A172 (cell line): ENCODE measurements at places on chromosomes 16 and 17.
A peak's percentile ranks its signal among the peaks of the same experiment; 100 is the strongest.

- no peak for DNase-seq
Measured at GRCh38 chr17:47638903-47639302, 10.8 kb upstream of the KPNB1 start.

- DNase-seq: no peak
Measured at GRCh38 chr17:17661834-17662385, 19.3 kb upstream of the RAI1 start.

GRCh38 chr16:88433632-88434352 lies 19.3 kb upstream of the ZFPM1 start:
- no peak for DNase-seq

- peak; percentile 56 for DNase-seq
Measured at GRCh38 chr16:86044241-86044671, 145.3 kb downstream of the IRF8 start.

- peak; percentile 38 for DNase-seq
Measured at GRCh38 chr17:17672453-17673368, 8.5 kb upstream of the RAI1 start.

GRCh38 chr16:30535777-30536190 lies 1.1 kb upstream of the ZNF747 start:
- DNase-seq: no peak

DNA sequence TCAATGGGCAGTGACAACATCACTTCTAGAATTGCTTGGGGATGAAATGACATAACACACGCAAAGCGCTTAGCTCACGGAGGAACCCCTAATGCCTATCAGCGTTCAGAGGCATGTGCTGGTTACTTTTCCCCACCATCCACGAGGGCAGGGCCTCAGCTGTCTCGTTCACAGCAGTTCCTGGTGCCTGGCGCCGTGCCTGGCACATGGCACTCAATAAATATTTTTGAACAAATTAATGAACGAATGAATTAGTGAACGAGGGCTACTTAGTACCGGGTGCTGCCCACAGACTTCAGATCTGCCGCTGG lies 14.1 kb upstream of the CIBAR2 start:
- no peak for DNase-seq

DNA sequence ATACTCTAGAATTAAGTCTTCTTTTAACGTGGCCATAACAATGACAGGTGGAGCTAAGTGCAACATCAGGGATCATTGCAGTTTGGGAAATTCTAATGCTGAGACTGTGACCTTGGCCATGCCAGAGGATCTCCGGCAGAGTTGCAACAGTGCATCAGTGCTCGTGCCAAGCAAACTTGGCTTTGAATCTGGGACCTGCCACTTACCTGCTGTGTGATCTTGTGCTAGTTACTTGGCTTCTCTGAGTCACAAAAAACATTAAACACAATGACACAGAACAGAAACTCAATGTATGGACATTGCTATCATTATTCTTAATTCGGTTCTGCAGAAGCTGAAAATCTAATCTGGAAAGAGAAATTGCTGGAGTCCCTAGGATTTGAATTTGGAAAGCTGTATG lies 435.5 kb upstream of the CCL2 start:
- no peak for DNase-seq

- DNase-seq: no peak
Measured at GRCh38 chr17:79552405-79552804, 58.4 kb downstream of the RBFOX3 start.

GRCh38 chr17:3937359-3937758 lies 21.1 kb upstream of the P2RX1 start:
- no peak for DNase-seq

DNA sequence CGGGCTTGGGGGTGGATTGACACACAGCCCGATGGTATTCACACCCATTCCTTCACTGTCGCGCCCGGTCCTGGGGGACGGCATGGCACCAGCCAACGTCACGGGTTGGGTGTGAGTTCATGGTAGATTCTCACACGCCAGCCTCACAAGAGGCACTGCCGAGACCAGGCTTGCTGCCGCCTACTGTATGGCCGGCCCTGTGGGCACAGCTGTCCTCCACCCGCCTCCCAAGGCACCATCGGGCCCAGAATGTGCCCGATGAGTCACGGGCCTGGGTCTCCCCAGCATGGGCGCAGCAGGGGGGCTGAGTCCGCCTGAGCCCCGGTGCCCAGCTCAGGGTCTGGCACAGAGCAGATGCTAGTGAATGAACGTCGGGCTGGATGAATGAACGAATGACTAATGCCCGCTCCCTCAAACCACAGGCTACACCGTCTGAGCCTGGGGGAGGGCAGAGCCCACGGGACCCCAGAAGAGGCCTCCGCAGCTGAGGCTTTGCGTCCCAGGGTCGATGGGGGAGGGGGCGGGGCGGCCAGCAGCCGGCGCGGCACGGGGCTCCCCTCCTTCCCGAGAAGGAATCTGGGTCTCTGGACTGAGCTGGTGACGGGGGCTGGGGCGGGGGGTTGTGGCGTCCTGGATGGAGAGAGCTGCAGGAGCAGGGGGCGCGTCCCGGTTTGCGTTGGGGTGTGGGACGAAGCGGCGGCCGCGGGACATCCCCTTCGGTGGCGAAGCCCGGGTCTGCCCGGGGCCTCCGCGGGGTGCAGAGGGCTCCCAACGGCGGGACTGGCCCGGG lies 829 bp downstream of the PITPNM3 start:
- peak; percentile 69 for DNase-seq

DNA sequence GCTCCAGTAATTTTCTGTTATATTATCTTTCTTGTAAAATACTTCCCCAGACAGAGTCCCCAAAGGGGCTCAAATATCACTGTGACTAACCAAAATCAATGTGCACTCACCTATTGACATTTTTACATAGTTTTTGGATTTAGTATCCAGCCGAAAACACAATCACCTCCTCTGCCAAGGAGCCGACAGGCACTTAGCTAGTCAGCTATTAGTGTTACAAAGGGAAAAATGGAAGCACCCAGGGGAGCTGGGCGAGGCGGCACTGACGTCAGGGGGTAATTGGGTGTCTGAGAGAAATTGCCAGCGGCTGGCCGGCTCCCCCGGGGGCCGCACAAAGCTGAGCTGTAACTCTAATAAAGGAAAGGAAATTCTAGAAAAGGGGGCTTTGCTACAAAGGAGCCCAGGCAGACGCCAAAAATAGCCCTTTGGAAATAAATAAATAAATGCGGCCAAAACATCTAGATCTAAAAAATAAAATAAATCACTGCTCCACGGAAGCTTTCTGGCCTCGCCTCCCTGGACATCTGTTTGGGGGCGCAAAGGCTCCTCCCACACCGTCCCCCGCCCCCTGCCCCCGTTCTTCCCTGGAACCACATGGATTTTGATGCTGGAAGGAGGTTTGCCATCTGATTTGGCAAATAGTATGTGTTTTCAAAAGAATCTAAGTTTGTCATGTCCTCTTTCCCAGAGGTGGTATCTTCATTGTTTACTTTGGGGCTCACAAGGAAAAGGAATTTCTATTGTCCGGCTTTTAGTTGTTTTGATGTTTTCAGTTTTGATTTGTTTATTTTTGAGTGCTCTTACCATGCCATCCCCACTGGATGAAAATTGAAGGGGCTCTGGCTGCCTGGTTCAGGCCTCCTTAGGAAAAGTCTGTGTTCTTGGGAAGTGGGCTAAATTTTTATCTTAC lies 156.7 kb downstream of the ZNF423 start:
- DNase-seq: no peak

DNA sequence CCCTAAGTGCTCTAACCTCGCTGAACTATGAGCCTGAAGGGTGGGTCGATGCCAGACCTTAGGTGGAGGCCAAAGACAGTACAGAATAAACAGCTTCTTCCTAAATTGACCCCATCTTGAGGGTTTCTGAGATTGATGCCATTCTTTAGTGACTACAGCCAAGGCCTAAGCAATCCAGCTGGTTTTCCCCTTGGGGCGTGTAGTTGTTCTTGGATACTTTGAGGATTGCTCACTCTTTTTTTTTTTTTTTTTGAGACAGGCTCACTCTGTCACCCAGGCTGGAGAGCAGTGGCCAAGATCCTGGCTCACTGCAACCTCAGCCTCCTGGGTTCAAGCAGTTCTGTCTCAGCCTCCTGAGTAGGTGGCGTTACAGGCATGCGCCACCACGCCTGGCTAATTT lies 2.0 kb downstream of the OVCA2 start:
- DNase-seq: peak; percentile 76

- no peak for DNase-seq
Measured at GRCh38 chr17:10699856-10700255, 2.5 kb downstream of the ADPRM start.

GRCh38 chr16:56163938-56164337 lies 27.4 kb upstream of the GNAO1 start:
- DNase-seq: no peak

DNA sequence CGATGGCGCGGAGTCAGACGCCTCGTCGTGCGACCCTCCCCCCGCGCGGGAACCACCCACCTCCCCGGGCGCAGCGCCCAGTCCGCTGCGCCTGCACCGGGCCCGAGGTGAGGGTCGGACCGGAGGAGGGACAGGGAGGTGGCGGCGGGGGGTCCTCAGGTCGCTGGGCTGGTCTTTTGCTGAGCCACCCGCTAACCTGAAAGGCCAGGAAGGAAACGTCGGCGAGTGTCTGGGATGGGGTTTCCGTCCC lies 4.9 kb downstream of the TBX2 start:
- DNase-seq: no peak

DNA sequence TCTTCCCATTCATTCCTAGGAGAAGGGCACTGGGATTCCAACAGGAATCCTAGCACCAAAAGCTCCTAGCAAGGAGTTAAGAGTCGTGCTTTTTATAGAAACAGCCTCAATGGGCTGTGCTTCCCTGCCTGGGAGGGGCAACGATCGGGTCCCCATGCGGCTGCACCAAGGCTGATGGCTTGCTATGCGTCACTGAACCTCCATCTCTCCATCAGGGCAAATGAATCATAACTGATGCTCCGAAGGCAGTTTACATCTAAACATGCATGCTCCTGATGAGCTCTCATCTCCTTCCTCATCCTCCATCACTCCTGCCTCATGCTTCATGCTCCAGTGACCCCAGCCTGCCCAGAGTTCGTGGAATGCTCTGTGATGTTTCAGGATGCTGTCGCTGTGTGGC lies 270.5 kb downstream of the FOXL1 start:
- DNase-seq: no peak

- DNase-seq: no peak
Measured at GRCh38 chr16:67746846-67747245, 27.7 kb upstream of the GFOD2 start.

DNA sequence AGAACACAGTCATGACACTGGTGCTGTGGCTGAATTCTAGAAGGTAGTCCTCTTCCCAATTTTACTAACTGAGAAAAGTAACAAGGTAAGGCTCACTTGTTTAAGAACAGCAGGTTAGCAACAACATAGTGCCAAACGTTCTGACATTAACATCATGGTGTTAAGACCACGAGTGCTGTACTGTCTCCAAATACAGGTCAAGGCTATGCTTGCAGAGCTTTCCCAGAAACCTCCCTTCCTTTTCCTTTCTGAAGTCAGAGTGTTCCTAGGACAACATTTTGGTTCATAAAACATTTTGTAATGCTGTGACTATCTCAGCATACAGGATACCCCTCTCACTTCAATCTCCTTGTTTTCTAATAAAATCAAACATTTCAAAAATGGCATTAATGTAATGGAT lies 144.0 kb downstream of the STX8 start:
- DNase-seq: no peak

GRCh38 chr16:70663524-70664324 lies 17.4 kb downstream of the IL34 start:
- no peak for DNase-seq

GRCh38 chr16:20950294-20950693 lies 49.7 kb downstream of the LYRM1 start:
- no peak for DNase-seq

DNA sequence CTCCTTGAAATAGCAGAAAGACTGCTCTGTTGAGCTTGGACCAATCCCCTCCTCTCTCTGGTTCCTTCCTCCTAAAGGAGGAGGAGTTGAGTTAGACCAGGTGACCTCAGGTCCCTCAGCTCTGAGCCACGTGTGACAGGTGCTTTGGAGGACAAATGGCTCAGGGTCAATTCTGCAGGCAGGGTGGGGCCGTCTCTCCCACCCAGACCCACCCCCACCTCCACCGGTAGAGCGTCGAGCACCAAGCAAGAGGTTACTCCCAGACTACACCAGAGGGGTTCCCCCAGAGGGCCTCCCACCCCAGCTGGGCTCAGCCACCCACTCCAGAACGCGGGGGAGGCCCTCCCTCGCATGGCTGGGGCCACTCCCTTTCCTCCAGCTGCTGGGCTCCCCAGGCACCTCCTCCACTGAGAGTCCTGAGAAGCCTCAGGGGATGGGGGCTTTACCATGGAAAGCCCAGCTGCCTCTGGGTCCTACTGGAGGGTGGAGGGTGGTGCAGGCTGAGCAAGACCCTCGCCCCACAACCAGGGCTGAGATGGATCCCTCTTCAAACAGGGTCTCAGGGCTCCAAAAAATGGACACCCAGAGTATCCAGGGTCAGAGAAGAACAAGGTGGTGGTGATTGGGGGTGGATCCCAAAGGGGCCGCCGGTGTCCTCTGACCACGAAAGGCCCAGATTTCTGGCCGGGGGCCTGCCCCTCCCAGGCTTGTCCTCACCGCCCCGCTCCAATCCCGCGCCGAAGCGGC lies 7.6 kb downstream of the MYO1C start:
- DNase-seq: peak; percentile 60

DNA sequence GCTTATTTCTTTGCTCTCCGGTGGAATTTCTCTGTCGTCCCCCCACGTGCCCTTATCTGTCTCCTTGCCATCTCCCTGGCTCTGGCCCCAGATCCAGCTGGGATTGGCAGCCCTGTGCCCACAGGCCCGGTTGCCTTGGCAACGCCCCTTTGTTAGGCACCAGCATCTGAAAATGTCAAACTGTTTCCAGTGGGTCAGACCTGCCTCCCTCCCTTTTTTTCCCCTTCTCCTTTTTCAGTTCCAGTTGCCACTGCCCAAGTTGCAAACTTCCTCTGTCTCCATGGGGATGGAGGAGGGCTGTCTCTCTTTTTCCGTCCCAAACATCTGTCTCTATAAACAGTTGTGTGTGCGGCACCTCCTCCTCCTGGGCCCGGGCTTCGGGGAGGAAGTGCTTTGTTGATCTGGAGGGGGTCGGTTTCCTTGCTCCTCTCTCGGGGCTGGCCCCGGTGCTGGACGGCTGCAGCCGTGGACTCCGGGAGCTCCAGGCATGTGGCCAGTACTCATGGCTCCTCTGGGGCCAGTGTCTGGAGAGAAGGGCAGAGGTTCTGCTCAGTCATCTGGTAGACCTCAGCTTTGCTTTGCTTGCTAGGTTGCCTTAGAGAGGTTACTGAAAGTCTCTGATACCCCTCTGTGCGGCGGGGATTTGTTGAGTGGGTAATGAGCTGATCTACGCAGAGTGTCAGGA lies 35.3 kb downstream of the SOCS3 start:
- peak; percentile 70 for DNase-seq

- no peak for DNase-seq
Measured at GRCh38 chr17:5399767-5400166, 19.7 kb downstream of the NUP88 start.

- DNase-seq: no peak
Measured at GRCh38 chr16:87698241-87698640, 67.5 kb downstream of the KLHDC4 start.

DNA sequence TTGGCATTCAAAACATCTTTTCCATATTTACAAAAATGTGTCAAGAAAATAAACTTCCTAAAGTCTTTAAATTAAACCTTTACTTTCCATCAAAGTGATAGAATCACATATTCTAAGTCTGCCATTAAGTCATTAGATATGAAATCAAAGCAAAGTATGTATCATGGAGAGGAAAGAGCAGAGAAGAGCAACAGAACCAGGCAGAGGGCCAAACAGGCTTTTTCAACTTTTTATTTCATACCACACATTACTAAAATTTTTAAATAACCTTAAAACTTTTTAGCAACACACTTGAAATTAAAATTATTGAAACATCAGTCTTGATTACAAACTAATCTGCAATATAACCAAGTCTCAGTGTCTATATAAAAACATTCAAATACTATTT lies 13.8 kb downstream of the SIAH1 start:
- DNase-seq: no peak
